ENCODE measurements at places on chromosomes 6 and 20.

- DNase-seq = no peak
Observed at GRCh38 chr6:31125162-31125561, 4.9 kb upstream of the CDSN start.

- DNase-seq = no peak
Observed at GRCh38 chr20:35579196-35579595, 36.4 kb upstream of the SPAG4 start.

DNA sequence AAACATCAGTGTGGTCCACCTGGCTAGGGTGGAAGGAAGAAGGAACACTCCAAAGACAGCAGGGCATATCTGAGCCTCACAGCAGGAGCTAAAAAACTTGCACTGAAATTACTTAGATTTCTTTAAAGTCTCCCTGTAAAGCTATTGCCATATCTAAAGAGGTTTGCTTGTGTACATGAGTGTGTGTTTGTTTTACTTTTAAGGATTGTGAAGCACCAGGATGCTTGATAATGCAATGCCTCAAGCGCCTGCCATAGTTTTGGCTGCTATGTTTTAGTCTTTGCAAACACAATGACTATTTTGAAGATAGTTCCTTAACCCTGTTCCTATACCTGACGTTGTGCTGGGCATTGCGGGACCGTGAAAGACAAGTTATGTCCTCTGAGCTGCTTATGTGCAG, 65.0 kb downstream of the ID4 start:
- no peak for DNase-seq

DNA sequence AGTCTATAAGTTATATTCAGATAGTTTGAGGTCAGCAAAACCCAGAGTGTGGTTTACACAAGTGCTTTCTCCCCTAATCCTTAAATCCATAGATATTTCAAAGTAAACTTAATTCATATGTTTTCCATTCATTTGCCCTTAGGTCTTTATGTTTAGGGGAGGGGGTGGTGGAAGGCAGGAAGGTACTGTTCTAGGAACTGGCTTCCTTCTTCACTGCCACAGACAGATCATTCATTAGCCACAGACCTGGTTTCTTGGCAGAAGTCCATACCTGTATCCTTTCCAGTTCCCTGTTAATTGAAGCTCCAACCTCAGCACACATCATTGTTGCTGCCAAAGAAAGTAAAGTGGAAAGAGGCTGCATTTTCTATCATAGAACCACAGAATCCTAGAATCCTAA, 123.0 kb downstream of the AIG1 start:
- no peak for DNase-seq

- no peak for DNase-seq
Observed at GRCh38 chr6:133756078-133756695, 132.7 kb upstream of the TCF21 start.

DNA sequence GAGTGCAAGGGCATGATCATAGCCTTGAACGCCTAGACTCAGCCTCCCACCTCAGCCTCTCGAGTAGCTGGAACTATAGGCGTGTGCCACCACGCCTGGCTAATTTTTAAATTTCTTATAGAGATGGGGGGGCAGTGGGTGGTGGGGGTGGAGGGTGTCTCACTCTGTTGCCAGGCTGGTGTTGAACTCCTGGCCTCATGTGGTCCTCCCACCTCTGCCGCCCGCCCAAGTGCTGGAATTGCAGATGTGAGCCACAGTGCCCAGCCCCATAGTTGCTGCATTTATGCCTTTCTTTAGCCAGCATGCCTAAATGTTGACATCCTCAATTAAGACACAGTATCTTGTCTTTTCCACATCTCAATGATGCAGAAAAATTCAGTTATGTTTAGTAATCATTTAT, 171.1 kb downstream of the ARID1B start:
- no peak for DNase-seq

- DNase-seq = no peak
Observed at GRCh38 chr6:129317931-129318820, 391.8 kb downstream of the ARHGAP18 start.

DNA sequence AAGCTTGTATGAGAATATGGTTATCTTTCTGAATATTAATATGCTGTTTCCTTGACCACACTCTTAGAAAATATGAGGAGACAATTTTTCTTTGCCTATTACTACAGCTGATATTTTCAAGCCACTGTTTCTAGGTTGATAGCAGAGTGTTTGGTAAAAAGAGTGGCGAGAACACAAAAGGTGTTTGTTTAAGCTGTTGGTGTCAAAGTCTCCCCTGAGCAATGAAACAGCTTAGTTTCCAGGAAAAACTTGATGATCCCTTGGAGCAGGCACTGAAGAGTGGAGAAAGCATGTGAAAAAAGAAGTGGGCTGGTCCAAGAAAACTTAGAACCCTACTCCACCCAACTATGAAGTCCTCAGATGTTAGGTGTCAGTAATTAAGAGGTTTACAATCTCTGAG, 182.7 kb downstream of the TFAP2B start:
- no peak for DNase-seq

- no peak for DNase-seq
Observed at GRCh38 chr6:3878048-3878666, 29.0 kb downstream of the FAM50B start.

GRCh38 chr6:89048985-89049384, 31.6 kb upstream of the PNRC1 start:
- DNase-seq = no peak

DNA sequence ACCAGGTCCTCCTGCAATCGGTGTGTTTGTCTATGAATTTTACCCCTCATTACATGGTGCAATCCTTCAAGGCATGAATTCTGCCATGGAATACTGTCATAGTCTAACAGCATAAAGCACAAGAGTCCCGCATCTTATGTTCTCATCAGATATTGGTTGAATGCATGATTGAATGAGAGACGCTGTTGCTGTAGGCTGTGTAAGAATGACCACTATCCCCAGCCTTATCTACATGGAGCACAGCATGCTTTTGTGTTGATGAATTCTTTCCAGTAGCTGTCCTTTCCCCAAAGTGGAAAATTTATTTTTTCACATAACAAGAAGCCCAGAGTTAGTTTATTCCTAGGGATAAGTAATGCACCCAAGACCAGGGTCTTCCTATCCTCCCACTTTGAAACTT, 5.6 kb upstream of the TRAM2 start:
- DNase-seq = no peak

GRCh38 chr20:33070111-33071053, 9.1 kb upstream of the BPIFB4 start:
- DNase-seq = no peak

GRCh38 chr6:5126214-5126613, 41.1 kb downstream of the PPP1R3G start:
- no peak for DNase-seq

DNA sequence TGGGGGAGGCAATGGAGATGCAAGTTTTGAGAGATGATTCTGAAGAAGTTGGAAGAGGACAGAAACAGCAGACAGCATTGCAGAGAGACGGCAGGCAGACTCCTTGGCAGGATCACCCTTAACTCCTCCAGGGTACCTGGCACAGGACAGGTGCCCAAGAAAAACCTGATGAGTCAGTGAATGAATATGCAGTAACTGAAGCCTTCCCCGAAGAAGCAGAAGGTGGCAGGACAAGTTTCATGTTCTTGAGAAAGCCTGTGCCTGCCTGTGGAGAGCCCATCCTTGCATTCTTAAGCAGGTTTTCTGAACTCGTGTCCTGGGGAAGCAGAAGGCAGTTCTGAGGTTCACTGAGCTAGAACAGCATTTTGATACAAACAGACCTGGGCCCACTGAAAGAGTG, 79.6 kb upstream of the SASH1 start:
- no peak for DNase-seq

- no peak for DNase-seq
Observed at GRCh38 chr20:25020901-25021301, 28.4 kb upstream of the APMAP start.

GRCh38 chr6:56851541-56852259, 103.2 kb upstream of the BEND6 start:
- DNase-seq = peak; percentile 72
